CD14-positive monocyte (primary cell): ENCODE measurements at places on chromosomes 13 and 19. TPM values are rescaled to one million over a fixed set of nuclear protein-coding genes. Genes with fewer than 3 reads are reported as not detected.

DNA sequence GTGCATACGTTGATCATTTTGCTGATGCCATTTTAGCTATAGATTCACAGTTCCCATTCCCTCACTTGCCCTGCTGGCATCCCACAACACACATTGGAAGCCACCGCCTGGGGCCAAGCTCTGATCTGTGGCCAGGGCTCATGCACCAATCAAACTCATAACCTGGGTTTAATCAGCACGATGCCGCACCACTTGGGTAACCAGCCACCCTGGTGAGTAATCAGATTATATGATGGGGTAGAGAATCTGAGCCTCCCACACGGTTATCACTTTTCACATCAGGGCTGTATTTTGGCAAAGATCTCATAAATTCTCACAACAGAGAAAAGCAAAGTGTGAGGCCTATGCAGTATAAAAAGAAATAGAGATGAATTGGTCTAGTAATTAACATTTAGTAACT is 66.0 kb upstream of the TNFRSF19 start:
- no peak for DNase-seq

GRCh38 chr13:21522847-21523246 is 63.7 kb upstream of the ZDHHC20 start:
- no peak for DNase-seq

DNA sequence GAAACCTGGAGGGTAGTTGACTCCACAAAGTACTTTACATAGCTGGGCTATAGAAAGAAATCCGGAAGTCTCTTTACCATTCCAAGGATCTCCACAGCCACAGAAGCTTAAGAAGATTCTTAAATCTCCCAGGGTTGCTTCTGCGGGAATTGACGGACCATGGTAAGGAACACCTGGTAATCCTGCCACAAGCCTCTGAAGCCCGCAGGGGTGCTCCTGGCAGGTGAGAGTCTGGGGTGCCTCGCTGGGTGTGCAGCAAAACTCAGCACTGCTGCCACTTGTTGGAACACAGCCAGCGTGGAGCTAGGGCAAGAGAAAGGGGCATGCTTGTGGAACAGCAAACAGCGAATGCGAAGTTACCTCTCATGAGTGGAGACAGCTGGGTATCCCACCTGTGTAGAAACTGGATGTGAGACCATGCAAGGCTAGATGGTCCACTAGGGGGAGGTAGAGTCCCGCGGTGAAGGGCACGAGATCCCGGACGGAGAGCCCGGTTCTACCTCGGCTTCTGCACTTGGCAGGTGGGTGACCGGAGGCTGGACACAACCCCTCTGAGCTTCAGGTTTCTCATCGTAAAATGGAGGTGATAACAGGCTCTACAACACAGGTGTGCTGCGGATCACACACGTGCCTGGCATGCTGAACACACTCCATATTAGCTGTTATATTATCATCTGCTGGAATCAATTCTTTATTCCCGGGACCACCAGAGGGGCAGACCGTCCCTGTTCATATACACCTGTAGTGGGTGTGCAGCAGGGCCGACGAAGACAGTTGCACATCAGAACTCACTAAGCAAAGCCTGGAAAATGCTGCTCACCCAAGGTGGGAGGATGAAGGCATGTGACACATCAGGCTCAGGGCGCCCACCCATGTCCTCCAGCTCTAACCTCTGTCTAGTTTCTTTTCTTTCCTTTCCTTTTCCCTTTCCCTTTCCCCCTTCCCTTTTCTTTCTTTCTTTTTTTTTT is 24.1 kb upstream of the UBAC2 start:
- DNase-seq = peak; percentile 72

GRCh38 chr19:19169236-19170052 is 619 bp downstream of the MEF2B start:
- DNase-seq = no peak

GRCh38 chr13:34034411-34034810 is 216.5 kb downstream of the RFC3 start:
- no peak for DNase-seq

DNA sequence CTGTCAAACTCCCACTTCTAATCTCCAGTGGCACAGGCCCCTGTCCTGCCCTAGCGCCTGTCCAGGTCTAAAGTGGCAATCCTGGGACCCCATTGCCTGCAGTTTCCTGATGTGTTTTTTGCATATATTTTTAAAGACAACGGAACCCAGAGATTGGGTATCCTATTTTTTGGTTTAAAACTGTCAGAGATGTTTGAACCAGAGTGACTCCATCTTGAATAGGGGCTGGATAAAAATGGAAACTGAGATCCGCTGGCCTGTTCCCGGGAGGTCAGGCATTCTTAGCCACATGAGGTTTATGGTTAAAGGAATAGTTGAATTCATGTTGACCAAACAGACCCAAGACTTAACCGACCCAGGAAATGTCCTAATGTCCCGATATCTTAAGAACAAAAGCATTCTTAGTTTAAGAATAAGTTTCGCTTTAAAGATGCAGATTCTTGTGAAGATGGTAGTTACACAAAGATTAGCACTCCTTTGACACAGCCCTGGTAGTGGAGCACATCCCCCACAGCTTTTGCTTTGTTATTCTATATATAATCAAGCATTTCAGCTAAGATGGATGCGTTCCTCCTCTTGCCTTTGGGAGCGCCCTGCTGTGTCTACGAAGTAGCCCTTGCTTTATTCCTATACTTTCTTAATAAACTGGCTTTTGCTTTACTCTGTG is 332.1 kb downstream of the UQCRFS1 start:
- no peak for DNase-seq

DNA sequence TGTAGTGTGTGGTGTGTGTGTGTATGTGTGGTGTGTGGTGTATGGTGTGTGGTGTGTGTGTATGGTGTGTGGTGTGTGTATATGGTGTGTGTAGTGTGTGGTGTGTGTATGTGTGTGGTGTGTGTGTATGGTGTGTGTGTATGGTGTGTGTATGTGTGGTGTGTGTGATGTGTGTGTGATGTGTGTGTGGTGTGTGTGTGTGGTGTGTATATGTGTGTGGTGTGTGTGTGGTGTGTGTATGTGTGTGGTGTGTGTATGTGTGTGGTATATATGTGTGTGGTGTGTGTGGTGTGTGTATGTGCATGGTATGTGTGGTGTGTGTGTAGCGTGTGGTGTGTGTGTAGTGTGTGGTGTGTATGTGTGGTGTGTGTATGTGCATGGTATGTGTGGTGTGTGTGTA is 1.7 kb downstream of the ATP12A start:
- DNase-seq = no peak

DNA sequence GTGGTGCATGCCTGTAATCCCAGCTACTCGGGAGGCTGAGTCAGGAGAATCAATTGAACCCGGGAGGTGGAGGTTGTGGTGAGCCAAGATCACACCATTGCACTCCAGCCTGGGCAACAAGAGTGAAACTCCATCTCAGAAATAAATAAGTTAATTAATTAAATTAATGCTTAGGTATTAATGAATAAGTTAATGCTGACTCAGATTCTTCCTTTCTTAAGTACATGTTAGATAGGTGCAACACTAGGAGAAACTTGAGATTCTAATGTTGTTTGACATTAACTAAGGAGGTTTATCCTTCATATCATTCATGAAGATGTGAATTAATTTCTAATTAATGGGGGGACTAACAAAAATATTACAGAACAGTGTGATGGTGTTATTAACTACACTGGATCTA is 812.6 kb upstream of the SPRY2 start:
- DNase-seq = no peak

DNA sequence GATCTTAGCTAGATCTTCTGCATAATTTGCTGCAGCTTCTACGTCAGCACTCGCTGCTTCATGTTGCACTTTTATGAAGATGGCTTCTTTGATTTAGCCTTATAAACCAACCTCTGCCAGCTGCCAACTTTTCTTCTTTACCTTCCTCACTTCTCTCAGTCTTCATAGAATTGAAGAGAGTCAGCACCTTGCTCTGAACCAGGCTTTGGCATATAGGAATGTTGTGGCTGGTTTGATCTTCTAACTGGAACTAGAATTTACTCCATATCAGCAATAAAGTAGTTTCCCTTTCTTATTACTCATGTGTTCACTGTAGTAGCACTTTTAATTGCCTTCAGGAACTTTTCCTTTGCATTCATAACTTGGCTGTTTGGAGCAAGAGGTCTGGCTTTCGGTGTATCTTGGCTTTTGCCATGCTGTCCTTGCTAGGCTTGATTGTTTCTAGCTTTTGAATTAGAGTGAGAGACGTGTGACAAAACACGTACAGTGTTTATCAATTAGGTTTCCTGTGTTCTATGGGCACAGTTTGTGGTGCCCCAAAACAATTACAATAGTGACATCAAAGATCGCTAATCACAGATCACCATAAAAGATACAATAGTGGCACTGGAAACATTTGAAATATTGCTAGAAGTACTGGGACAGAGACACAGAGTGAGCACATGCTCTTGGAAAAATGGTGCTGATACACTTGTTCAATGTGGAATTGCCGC is 50.7 kb downstream of the NDFIP2 start:
- DNase-seq = no peak

GRCh38 chr19:40689339-40690049 is 957 bp downstream of the NUMBL start:
- no peak for DNase-seq

- no peak for DNase-seq
Measured at GRCh38 chr13:33524086-33524485, 238.5 kb upstream of the STARD13 start.

- DNase-seq = no peak
Measured at GRCh38 chr13:42820451-42820850, 39.1 kb downstream of the FAM216B start.

DNA sequence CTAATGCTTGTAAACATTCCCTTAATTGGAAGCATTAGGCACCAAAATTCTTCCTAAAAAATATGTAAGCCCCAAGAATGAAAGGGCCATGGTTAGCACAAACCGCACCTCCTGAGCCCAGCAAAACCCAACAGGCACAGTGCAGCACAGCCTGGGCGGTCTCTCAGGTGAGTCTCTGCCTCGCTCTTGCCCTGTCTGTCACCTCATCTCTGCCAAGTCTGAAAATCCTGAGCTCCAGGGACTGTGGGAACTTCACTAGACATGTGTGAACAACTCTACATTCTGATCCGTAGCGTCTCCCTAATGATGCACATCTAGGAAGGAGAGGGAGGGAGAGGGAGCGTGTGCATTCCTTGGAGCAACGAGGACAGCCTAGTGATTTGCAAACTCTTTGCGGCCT is 88.8 kb upstream of the GJB6 start:
- DNase-seq = no peak

DNA sequence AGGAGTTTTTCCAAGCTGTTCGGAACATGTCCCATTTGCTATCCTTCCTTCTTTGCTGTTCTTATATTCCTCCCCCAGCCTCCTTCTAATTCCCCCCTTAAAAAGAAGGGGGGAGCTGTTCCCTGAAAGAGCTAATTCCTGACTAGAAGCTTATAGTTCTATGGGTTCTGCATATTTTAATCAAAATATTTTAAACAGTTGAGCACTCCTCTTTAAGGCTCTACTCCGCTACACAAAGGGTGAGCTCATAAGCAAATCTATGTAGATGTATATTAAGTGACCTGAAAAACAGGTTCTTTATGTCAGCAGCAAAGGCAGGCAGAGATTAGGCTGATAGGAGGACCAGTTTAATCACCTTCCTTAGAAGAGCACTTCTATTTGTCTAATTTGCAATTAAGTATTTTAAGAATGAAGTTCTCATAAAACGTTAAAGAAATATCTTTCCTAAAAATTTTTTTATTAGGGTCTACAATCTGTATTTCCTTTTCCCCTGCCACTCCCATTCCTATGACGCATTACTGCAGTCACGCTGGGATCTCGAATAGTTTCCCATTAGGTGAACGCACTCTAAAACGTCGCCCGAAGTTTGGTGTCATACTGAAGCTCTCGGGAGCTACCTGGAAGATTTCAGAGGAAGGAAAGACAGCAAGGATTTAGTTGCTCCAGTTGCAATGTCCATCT is 5.2 kb downstream of the EFNB2 start:
- no peak for DNase-seq

- no peak for DNase-seq
Measured at GRCh38 chr19:42261763-42262162, 6.8 kb upstream of the ERF start.

- DNase-seq = no peak
Measured at GRCh38 chr19:7628589-7629311, 595 bp downstream of the XAB2 start.

GRCh38 chr19:4811328-4812131 is 20.0 kb downstream of the TICAM1 start:
- DNase-seq = peak; percentile 78

DNA sequence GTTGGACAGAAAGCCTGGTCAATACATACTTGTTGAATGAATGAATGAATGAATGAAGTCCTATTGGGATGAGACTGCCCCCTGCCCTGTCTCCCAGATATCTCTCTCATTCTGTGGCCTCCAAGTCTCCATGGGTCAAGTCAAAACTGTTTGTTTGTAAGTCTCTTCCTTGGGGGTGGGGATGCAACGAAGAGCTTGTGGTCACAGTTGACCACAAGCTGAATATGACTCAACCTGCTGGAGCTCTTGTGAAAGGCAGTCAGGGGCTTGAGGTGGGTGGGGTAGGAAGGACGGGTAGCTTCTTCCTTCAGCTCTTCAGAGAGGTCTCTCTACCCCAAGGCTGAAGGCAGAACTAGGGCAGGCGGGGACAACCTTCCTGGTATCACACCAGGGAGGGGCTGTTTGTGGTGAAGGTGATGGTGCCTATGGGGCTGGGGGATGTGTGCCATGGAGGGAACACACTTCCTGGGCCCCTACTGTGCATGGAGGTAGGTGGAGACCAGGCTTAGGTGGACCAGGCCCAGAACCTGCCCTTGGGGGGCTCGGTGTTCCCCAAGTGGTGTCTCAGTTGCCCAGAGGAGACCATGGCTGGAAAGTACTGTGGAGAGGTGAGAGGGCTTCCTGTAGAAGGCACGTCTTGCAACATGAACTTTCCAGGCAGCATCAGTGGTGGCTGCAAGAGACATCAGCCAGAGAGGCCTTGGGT is 8.0 kb downstream of the MYO1F start:
- DNase-seq = peak; percentile 97

- no peak for DNase-seq
Measured at GRCh38 chr13:25776722-25777121, 275.1 kb downstream of the SHISA2 start.

GRCh38 chr19:48190288-48190884 is 19.9 kb downstream of the ZSWIM9 start:
- peak; percentile 15 for DNase-seq

The ZIM2 gene
- not detected for polyA plus RNA-seq

The FUT1 gene
- polyA plus RNA-seq = not detected

The PRR19 gene
- polyA plus RNA-seq = 0.38 TPM

The ZNF585A gene
- 5.6 and 6.4 TPM in 2 replicates for polyA plus RNA-seq

The KIR2DL3 gene
- not detected for polyA plus RNA-seq

The OVOL3 gene
- not detected for polyA plus RNA-seq

The LILRA2 gene
- 333 and 444 TPM in 2 replicates for polyA plus RNA-seq

The SIGLEC12 gene
- 1.3 and 2.3 TPM in 2 replicates for polyA plus RNA-seq

The ZNF329 gene
- 0.48 and 0.65 TPM in 2 replicates for polyA plus RNA-seq

The GIPC3 gene
- not detected in 2 replicates for polyA plus RNA-seq

The ZNF667 gene
- 0.14 TPM for polyA plus RNA-seq

The LGALS4 gene
- not detected for polyA plus RNA-seq

The CFAP97D2 gene
- not detected for polyA plus RNA-seq

The DLEU7 gene
- polyA plus RNA-seq = 16.1 TPM

The DACT3 gene
- 0.10 and 0.23 TPM in 2 replicates for polyA plus RNA-seq

The IFI30 gene
- 6,022 TPM for polyA plus RNA-seq
